ENCODE measurements at places on chromosomes 16 and 17. TPM values are rescaled to one million over a fixed set of nuclear protein-coding genes. Genes with fewer than 3 reads are reported as not detected.

C17orf100 gene
- total RNA-seq = 1.8 TPM

TRPV2 gene
- 46.0 TPM for total RNA-seq

RSKR gene
- 33.4 TPM for total RNA-seq

RHBDL3 gene
- 0.21 TPM for total RNA-seq

KRTAP4-1 gene
- total RNA-seq = not detected

CACNA1G gene
- 0.07 TPM for total RNA-seq

ATPAF2 gene
- 25.8 TPM for total RNA-seq

ZNF821 gene
- 12.7 TPM for total RNA-seq

PPP1R27 gene
- total RNA-seq = not detected

TBC1D3 gene
- total RNA-seq = not detected

NPIPA2 gene
- total RNA-seq = 3.1 TPM

VMP1 gene
- 236 TPM for total RNA-seq

HOXB8 gene
- not detected for total RNA-seq

RNF166 gene
- 58.6 TPM for total RNA-seq

All from activated T-cell treated with anti-CD3 and anti-CD28 coated beads, Interleukin-2, amount 50 U/mL, for 72 hours (primary cell).